Esophagus muscularis mucosa (tissue), 4 donors: ENCODE measurements at places on chromosomes 13 and 19. TPM values are rescaled to one million over a fixed set of nuclear protein-coding genes. Genes with fewer than 3 reads are reported as not detected.

DNA sequence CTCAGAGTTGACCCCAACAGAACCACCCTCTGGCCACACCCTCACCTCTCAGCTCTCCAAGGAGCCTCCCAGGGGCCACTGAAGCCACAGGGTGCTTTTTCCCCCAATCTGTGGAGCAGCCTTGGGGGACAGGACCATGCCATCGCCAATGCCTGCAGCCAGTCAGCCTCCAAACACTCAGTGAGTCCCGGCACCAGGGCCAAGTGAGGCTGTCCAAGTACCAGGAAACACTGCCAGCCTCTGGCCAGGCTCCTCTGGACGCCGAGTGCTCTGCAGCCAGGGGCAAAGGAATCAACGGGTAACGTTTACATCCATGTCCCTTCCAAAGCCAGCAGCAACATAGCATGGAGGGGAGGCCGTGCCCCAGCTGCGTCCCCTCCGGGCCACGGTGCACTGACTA lies 9.5 kb upstream of the COMP start:
- no peaks in the 10 kb centered on the region for H3K27me3 ChIP-seq
- H3K36me3 ChIP-seq = no peaks in the 10 kb centered on the region
- no peak overlapping the region for H3K4me3 ChIP-seq
- H3K4me1 ChIP-seq = no peaks in the 10 kb centered on the region
- no peak overlapping the region for H3K27ac ChIP-seq
- DNase-seq = no peak

- DNase-seq = no peak
- H3K27ac ChIP-seq = peak overlapping the region; percentile 93
- H3K36me3 ChIP-seq = peaks cover 35% of the 10 kb centered on the region
- no peaks in the 10 kb centered on the region for H3K27me3 ChIP-seq
- peaks cover 100% of the 10 kb centered on the region for H3K4me1 ChIP-seq
- H3K4me3 ChIP-seq = no peak overlapping the region
These were observed 20.1 kb downstream of the COL4A2 start for GRCh38 chr13:110327051-110327721.

DNA sequence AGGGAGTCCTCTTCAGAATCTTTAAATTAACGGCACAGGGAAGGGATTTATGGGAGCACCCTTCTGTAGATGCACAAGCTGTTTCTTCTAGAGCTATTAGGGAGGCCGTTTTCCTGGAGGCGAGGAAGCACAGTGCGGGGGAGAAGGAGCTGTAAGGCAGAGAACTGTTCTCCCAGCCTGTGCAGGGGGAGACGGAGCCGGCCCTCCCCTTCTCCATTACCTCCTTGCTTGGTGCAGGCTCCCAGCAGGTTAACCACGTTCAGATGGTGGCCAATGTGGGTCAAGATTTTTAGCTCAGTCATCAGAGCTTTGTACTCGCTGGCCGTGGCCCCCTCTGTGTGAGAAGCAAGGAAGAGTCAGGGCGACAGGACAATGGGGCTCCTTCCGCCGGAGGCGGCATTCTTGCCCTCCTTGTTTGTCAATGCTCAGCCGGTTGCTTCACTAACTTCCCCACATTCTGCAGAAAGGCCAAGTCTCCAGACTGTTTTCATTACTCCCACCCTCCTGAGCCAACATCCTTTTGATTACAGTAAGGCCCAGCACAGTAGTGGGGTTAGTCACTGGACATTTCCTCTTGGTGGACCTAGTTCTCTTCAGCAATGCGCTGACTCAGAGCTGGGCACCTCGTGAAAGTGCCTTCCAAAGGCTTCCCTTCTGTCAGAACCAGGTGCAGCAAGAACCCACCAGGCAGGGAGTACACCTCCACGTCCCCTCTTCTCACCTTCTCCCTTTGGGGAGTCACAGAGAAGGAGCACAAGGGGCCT lies 165.4 kb downstream of the FLT1 start:
- peaks cover 11% of the 10 kb centered on the region for H3K4me1 ChIP-seq
- no peaks in the 10 kb centered on the region for H3K27me3 ChIP-seq
- no peak overlapping the region for H3K27ac ChIP-seq
- no peak for DNase-seq

RFX2 gene
- total RNA-seq = 30.8 TPM
